ENCODE measurements at places on chromosomes 5 and 9.

- DNase-seq, result no peak
Observed at GRCh38 chr9:135980926-135981630, 19.9 kb upstream of the UBAC1 start.

- DNase-seq, result no peak
Observed at GRCh38 chr9:91682806-91683205, 259.2 kb upstream of the NFIL3 start.

DNA sequence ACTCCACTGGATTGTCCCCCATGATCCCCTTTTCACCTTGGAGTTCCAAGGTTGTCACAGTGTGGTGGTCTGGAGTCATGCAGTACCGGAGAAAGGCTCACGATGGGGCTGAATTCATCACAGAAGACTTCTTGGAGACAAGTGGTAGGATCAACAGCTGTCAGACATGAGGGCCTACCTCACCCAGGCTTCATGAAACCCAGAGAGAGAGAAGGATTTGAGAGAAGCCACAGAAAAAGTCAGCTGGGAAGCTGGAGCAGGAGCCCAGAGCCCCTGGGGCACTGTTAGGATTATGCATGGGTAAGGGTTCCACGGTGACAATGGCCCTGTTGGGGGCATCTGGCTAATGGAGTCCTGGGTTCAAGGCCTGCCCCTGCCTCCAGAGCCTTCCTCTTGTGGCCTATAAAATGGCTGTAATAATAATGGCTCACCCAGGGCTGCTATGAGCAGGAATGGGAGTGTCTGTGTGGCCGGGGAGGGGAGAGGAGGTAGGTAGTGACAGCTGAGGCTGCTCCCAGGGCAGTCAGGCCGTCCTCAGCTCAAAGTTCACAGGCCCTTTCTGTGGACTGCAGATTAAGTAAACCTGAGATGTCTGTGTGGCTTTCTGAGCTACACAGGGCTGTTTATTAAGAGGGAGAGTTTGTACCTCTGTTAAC is 910 bp downstream of the TRIM14 start:
- DNase-seq, result no peak

GRCh38 chr5:53180991-53181390 is 71.4 kb upstream of the MOCS2 start:
- DNase-seq, result no peak
